Daoy (cell line): ENCODE measurements at places on chromosomes 2 and 18.
A peak's percentile ranks its signal among the peaks of the same experiment; 100 is the strongest.

- no peak for DNase-seq
Measured at GRCh38 chr2:236951830-236952475, 133.7 kb upstream of the COPS8 start.

- no peak for DNase-seq
Measured at GRCh38 chr2:98012561-98012991, 16.8 kb upstream of the TMEM131 start.

- no peak for DNase-seq
Measured at GRCh38 chr2:121211251-121211650, 73.8 kb downstream of the TFCP2L1 start.

- no peak for DNase-seq
Measured at GRCh38 chr2:162090109-162090508, 16.1 kb upstream of the DPP4 start.

DNA sequence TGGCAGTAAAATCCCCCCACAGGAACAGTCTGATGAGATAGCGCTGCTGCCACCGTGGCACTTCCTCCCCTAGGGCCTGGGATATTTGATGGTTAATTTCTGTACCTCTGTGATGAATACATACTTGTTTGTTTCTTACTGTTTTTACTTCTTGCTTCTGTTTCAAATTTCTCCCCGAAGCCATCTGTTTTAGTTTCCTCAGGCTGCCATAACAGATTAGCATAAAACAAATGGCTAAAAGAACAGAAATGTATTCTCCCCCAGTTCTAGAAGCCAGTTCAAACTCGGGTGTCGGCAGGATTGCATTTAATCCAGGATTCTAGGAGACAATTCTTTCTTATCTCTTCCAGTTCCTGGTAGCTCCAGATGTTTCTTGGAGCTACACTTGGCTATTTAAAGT is 435.9 kb downstream of the DSEL start:
- DNase-seq = no peak

DNA sequence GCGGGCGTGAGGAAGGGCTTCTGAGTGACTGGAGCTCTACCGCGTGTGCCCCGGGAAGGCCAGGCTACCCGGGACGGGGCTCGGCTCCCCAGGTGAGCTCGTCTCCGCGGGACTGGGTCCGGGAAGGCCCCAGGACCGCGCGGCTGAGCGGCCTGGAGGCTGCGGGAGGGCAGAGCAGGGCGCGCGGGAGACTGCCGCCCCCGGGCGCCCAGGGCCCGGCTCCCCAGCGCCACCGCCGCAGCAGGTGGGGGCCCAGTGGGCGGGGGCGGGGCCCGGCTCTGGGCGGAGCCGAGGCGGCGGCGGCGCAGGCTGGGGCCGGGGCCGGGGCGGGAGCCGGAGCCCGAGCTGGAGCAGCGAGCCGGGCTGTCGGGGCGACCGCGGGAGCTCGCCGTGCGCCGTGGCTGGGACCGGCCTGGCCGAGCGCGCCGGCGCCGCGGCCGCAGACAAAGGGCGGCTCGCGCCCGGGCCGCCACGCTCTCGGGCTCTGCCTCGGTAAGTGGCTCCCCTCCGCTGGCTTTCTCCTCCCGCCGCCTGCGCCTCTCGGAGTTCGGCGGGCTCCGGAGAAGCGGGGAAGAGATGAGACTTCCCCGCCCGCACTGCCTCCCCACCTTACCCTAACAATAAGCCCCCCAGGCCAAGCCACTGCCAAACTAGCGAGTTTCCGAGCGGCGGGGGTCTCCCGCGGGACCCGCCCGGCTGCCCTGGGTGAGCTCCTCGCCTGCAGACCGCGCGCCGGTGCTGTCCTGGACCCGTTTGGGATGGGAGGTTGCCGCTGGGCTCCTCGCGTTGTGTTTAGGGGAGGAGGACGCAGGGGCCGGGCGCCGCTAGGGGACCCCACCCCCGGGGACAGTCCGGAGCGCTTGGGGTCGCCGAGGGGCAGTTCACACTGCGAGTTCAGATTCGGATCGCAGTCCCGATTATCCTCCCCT is at the start of gene MAPK4:
Gene MAPK4, plus strand, starts transcription at position 336 of the 929 bp plus-strand sequence. CDS start 103,872 bp downstream, outside the sequence.
- peak; percentile 45 for DNase-seq

DNA sequence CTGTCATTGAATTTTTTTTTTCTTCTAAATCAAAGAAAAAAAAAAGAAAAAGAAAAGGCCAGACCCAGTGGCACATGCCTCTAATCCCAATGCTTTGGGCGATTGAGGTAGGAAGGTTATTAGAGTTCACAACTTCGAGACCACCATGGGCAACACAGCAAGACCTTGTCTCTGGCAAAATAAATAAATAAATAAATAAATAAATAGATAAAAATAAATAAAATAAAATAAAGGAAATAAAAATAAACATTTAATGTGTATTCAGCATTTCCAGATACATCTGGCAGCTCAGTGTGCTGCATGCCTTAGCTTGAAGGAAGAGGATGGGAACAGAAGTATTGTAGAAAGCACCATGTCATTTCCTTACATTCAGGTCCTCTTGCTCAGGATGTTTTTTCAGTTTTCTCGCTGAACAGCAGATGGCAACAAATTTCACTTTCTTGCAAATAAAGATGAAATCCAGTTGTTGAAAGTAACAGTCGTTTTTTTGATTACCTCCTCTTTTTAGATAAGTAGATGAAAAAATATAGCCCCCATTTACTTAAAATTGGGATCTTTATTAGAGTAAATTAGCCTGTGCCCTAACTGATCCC is 25.7 kb upstream of the FAM178B start:
- DNase-seq = peak; percentile 45

DNA sequence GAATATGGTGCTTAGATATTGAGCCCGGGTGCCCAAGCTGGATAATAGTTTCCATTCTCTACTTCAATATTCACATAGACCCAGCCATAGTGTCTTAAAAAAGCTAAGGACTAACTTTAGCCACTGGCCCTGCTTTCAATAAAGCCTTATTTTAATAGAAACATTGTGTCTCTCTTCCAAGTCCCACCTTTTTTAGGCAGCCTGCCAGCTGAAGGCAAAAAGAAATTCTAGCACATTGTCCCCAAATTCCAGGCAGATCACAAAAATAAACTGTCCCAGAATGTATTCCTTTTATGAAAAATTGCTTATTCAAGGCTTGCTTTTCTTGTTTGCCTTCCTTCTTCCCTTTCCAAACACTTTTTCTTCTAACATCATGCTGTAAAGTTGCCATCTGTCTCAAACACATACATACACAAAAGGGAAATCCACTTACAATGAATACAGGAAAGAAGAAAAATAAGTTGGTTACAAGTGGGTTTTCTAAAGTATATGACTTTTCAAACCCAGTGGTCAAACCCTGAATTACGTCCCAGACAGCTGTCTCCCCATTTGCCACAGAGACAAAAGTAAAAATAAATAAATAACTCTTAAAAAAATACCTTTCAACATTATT is 778.5 kb downstream of the BCL11A start:
- DNase-seq = no peak

DNA sequence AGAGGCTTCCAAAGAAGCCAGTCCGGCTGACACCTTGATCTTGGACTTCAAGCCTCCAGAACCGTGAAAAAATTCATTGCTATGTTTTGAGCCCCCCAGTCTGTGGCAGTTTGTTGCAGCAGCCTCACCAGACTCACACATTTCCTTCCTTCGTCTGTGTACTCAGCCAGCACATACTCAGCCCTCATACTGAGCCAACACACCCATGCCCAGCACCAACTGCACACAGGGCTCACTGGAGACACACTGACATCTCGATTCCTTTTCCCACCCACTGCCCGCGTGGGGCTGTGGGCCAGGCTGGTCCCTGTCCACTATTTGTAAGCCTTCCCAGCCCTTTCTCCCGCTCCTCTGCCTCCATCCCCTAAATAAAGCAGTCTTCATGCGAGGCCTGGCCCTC is 24.1 kb upstream of the NMUR1 start:
- no peak for DNase-seq

DNA sequence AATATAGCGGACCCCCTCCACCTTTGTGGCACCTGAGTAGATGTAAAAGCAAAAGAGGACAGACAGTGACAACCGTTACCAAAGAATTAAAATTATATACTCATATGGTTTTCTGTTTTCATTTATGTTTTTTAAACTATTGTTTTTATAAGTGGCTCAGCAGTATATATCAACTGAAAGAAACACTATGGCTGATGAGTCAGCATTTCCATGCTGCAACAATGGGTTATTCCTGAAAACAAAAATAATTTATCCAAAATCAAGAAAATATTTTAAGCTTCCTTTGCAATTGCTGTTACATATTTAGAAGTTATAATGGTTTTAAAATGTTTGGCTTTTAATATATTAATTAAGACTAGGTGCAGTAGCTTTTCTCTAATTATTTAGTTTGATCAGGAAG is 17.7 kb downstream of the MRPS9 start:
- no peak for DNase-seq

DNA sequence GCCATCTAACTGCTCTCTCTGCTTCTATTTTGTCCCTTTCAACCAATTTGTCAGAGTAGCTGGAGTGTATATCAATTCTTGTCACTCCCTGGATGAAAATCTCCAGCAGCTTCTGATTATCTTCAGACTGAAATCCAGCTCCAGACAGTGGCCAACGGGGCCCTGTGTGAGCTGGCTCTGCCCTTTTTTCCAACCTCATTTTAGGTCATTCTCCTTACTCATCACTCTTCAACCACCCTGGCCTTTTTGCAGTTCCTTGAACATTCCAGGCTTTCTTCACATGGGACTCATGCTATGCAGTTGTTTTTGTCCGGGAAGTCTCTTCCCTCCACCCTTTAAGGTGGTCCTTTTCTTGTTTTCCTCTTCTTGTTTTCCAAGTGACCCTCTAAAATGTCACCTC is 15.4 kb upstream of the FAP start:
- DNase-seq = no peak

DNA sequence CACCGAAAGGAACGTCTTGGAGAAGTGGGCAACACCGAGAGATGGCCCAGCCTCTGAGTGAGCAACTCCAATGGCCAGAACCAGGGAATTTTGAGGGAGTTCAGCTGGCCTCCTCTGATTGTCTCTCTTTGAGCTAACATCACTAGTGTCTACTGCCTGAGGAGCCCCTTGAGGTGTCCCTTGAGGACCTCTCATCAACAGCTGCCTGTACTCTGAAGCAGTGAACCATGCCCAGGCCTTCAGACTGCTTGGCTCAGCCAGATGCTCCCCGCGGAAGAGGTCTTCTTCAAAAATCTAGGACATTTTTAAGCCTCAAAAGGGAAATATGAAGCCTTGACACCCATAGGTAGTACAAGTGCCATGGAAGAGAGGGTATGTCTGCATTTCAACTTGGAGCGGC is 430.4 kb downstream of the TXNL1 start:
- no peak for DNase-seq

DNA sequence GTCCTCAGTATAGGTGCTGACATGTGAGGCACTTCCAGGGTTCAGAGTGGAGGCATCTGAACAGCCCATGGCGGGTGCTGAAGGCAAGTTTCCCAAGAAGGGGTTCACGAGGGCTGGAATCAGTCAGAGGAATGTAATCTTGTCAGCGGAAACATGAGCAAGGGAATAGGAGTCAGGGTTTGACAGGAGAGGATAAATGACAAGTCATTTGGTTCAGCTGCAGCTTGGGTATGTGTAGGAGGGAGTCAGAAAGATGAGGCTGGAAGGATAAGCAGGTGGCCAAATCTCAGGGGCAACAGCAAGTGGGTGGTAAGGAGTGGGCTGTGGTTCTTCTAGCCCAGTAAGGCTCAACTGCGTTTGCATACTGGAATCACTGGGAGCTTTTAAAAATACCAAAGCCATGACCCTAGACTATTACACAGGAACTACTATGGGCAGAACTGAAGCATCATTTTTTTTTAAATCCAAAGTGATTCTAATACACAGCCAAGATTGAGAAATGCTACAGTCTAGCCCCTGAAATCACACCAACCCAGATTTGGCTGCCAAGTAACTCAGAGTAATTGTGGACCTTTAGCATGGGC is 41.8 kb upstream of the NAB1 start:
- peak; percentile 84 for DNase-seq

- DNase-seq = no peak
Measured at GRCh38 chr18:67651438-67651837, 134.9 kb upstream of the DSEL start.

DNA sequence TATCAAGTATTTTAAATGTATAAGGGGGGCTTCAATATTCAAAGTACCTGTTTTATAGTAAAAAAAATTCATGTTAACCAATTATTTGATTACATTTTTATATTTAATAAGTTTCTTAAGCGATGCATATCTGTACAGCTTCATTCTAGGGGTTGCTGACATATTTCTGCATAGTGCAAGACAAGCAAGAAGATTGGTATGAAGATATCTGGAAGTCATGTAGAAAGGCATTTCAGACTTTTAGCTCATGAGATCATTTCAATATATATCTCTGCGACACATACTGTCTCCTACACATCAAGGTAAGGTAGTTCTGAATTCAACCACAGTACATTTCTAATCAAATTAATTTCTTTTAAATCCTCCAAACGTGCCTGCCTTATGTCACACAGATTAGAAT is 73.1 kb downstream of the MEMO1 start:
- DNase-seq = no peak

- no peak for DNase-seq
Measured at GRCh38 chr2:26864226-26864625, 16.3 kb downstream of the DPYSL5 start.
